ENCODE measurements at places on chromosomes 13 and 19.

DNA sequence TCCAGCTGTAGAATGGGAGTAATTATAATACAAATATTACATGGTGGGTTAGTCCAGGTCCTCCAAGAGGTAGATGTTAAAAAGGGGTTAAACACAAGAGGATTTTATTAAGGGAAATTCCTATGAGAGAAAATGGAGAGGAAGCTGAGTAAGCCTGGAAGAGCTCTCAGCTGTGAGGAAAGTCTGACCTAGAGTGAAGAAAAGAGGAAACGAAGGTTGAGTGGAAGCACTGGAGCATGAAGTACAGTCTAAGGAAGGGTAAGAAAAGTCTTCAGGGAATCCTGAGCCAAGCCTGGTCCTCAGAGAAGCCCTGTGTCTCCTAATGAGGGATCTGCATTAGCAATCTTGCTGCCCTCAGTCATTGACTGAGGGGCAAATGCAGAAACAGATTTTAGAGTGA, 506.2 kb downstream of the GPC5 start:
- no peak for DNase-seq

GRCh38 chr13:102999499-102999898, 66.7 kb downstream of the SLC10A2 start:
- DNase-seq: no peak

DNA sequence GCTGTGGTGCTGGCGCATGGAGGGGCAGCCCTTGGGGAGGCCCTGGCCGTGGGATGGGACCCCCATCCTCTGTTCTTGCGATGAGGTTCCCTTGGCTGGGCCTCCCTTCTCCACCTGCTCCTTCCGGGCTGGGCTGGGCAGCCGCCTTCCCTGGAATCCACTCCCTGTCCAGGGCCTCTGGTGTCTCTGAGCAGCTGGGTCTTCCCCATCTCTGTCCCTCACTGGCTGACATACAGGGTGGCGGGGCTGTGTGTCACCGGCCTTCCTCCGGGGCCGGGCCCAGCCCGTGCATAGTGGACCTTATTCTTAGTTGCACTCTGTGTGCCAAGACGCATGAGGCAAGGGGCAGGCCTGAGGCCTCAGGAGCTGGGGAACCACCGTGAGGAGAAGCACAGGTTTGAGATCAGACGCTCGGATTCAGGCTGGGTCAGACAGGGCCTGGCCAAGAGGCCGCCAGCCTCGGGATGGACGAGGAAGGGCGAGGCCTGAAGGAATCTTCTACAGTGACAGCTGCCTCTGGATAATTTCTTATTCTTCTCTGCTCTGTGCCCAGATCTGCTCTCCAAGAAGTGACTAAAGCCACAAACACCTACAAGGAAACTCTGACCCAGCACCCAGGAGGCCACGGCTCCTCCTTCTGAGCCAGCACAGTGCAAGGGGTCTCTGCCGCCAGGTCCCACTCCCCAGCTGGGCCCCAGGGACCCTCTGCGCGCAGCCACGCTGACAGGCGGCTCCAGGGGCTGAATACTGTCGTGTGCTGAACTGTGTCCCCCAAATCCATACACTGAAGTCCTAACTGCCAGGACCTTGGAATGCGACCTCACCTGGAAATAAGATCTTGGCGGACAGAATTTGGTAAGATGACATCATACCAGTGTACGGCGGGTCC, 11.0 kb downstream of the SGTA start:
- DNase-seq: no peak

DNA sequence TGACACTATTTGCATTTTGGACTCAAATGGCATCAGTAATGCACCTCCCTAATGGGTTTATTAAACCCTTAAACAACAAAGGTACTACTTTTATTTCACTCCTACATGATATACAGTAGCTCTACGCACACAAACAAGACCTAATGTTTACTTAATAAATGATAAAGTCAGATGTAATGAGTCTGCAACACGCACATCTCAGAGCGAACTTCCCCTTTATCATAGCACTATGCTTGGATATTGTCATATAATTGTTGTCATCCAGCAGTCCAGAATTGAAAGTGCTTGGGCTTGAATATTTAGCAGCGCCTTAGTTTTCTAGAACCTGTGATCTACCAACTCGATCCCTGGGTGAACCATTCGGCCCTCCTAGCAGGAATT, 772 bp downstream of the PARP4 start:
- no peak for DNase-seq

DNA sequence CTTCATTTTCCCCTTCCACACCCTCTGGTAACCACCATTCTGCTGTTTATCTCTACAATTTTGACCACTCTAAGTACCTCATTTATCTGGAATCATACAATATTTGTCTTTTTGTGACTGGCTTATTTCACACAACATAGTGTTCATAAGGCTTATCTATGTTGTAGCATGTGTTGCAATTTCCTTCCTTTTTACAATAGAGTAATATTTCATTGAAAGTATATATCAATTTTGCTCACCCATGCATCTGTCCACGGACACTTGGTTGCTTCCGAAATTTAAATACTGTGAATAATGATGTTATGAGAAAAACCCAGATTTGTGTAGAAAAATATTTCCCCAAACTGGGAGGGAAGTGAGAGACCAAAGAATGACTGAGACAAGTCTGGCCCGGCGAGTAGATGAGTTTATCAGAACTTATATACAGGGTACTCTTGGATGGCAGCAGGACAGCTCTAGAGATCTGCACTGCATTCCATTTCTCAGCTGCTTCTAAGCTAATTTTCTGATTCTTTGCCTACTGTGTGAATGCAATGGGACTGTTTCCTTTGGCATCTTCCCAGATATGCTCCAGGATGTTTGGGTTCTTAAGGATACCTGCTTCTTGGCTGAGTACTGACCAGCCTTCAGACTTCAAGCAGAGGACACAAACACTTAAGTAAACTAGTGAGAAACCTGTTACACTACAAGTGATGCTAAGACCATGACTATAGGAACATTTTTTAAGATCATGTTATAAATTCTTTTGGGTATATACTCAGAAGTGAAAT, 834.0 kb upstream of the PCDH9 start:
- DNase-seq: no peak

- no peak for DNase-seq
These were observed 129.2 kb downstream of the TBC1D4 start for GRCh38 chr13:75352641-75353327.

GRCh38 chr13:52162279-52163101, 3.1 kb upstream of the NEK3 start:
- no peak for DNase-seq

GRCh38 chr19:42131149-42132029, 857 bp downstream of the POU2F2 start:
- no peak for DNase-seq

- no peak for DNase-seq
These were observed 682 bp downstream of the PIK3R2 start for GRCh38 chr19:18153556-18154134.

Measured in activated CD4-positive, alpha-beta T cell treated with anti-CD3 and anti-CD28 coated beads, Interleukin-2, Interleukin-4, amounts not matched to agents 100 ng/mL and 50 ng/mL, durations not matched to agents 16 hours and 8 hours (primary cell).